Activated CD4-positive, alpha-beta T cell treated with anti-CD3 and anti-CD28 coated beads for 4 hours (primary cell): ENCODE measurements at places on chromosomes 11 and 22.
A peak's percentile ranks its signal among the peaks of the same experiment; 100 is the strongest.

DNA sequence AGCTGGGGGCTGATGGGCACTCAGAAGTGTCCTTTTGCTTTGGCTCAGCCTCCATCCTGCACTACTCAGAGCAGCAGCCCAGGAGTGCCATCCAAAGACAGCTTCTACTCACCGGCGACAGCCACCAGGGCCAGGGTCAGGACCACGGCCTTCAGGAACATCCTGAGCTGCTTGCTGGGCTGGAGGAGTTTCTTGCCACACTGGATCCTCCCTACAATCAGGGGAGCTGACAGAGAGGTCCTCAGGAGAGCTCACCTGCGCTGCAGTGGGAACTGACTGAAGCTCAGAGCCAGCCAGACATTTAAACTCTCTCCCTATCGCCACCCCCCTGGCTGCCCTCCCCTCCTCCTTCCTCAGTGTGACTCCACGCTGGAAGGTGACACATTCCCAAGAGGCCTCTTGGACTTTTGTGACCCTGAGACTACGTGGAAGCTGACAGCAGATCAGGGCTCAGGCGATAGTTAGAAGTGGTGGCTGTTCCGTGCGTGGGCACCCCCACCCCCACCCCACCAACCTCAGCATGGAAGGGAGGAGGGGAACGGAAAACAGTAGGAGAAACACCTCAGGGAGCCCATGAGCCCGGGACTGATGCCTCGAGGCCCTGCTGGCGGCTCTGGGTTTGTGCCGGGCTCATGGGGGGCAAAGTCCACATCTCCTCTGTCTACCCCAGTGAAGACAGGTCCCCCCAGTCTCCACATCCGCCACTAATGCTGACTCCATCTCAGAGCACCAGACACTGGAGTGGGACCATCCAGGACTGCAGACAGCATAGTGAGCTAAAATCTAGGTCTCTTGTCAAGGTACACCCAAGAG, at the start of gene APOA4:
TSS of gene APOA4 (minus strand) at position 274 of the 813 bp plus-strand sequence. CDS start at position 161, 113 bp downstream.
- DNase-seq, result no peak

DNA sequence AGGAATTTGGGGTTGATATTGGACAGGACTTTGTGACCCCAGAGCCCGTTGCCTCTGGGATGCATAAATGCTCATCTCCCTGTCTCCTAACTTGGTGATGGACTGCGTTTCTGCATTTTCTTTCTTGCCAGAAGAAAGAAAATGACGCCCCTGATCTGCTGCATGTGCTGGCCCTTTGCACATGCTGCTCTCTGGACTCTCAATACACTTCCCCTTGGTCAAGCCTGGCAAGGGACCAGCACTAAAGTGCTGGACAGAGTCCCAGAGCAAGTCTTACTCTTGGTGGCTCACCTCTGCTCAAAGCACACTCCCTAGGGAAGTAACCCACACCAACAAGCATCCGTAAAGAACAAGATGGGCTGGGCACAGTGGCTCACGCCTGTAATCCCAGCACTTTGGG, 40.7 kb downstream of the MYH9 start:
- DNase-seq, result no peak

DNA sequence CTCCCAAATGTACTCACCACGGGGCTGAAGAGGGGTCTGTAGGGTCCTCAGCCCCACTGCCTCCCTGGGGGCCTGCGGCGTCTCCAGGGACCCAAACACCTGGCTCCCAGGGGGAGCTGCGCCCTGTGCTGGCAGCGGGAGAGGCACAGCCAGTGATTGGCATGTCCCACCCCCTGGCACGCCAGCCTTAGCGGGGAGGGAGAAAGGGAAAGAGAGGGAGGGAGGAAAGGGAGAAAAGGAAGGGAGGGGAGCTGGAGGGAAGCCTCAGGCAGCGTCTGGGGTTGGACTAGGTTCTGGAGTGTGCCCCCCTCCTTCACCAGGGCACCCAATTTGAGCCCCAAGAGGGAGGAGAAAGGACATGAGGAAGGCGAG, at the start of gene CHRM1:
TSS of gene CHRM1 (minus strand) at position 163 of the 372 bp plus-strand sequence. CDS start 10,263 bp downstream, outside the sequence.
- no peak for DNase-seq

DNA sequence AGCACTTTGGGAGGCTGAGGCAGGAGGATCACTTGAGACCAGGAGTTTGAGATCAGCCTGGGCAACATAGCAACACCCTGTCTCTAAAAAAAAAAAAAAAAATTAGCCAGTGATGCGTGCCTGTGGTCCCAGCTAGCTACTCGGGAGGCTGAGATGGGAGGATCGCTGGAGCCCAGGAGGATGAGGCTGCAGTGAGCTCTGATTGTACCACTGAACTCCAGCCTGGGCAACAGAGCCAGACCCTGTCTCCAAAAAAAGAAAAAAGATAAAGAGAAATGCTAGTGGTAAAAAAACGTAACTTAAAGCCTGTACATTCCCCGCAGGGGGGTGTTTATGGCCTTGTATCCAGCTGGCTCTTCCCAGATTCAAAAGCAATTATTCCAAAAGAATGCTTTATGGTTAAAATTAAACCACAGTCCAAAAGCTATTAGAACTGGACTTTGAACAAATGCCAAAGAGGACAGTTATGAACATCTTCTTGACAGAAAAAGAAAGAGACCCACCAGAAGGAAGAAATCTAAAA, 16.4 kb upstream of the SNX32 start:
- DNase-seq, result no peak

GRCh38 chr11:3642071-3642951, 519 bp upstream of the ART5 start:
- peak; percentile 82 for DNase-seq

DNA sequence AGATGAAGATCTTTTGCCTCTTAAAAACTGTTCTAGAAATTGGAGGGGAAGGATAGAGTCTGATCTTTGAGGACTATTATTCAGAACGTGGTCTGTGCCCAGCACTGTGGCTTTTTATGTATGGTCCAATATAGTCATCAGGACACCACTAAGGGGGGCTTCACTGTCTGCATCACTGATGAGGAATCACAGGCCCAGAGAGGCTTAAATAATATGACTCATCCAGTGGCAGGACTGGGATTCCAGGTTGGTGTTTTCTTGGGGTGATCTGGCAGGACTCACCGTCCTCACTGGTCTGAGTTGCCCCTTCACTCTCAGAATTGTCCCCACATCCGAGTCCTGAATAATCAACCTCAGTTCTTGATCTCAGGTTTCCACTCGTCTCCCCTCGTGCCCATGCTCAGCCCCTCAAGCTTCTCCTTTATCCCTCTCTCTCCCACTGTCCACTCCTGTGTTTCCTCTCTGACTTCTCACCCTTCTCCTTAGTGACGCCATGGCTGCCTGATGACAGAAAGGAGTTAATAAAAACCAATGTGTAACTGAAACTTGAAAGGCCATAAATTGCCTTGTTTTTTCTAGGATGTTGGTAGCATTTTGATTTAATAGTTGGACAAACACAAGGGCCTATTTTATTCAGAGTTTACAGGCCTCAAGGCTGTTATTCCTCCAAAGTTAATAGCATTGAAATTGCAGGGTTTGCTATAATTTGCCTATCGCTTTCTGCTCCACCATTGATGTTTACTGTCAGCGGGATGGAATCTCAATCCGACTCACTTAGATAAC, 95.7 kb upstream of the NNMT start:
- DNase-seq, result no peak
